ENCODE measurements at places on chromosomes 13 and 19. TPM values are rescaled to one million over a fixed set of nuclear protein-coding genes. Genes with fewer than 3 reads are reported as not detected.

TSSK6 gene
- total RNA-seq: 0.65 TPM

ACP7 gene
- not detected for total RNA-seq

WTIP gene
- total RNA-seq: 22.2 TPM

GRCh38 chr19:48739404-48740163, 826 bp downstream of the RASIP1 start:
- DNase-seq: no peak

- DNase-seq: no peak
These were observed 27.2 kb downstream of the GPR18 start for GRCh38 chr13:99230991-99231390.
